ENCODE measurements at places on chromosomes 13 and 19. TPM values are rescaled to one million over a fixed set of nuclear protein-coding genes. Genes with fewer than 3 reads are reported as not detected.

GRCh38 chr13:113769106-113769505 is 10.1 kb downstream of the TMEM255B start:
- no peak for DNase-seq

GRCh38 chr13:110312339-110313031 is 5.4 kb downstream of the COL4A2 start:
- DNase-seq = no peak

DNA sequence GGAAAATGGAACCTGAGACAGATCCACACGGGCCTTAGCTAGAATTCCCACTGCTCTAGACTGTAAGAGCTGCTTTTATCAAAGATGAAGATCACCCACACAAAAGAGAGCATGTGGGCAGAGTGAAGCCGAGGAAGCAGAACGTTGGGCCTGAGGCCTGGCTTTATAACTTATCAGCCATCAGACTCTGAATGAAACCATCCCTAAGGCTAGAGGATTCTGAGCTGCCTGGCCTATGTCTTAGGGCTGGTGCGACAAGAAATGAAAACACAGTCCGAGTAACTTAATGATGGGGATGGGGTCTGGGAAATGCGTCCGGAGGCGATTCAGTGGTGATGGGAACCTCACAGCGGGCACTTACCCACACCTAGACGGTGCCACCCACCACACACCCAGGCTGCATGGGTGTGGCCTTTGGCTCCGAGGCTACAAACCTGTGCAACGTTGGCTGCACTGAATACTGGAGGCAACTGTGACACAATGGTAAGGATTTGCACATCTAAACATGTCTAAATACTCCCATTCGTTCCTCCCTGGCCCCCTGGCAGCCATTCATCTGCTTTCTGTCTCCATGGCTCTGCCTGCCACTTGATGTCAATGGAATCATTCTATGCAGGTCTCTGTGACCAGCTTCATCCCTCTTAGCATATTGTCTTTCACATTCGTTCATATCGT is 62.0 kb downstream of the SLC15A1 start:
- no peak for DNase-seq

DNA sequence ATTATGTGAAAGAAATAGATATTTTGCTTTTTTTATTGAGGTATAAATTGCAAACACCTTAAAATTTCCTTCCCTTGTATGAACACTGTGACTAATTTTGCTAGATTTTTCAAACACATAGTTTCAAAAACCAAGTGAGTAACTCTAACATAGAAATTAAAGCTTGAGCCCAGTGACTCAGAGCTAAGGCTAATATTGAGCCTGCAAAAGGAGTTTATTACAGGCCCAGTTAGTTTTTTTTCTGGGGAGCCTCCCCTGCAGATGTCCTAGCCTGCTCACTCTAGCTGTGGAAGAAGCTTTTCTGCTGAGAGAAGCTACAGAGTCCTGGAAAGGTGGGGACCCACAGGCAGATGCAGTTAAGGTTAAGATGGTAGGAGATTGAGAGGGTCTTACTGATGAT is 3.4 kb downstream of the ZNF430 start:
- DNase-seq = no peak

PCDH20 gene
- total RNA-seq = 10.4 TPM

GRCh38 chr19:49507803-49508494 is 4.5 kb upstream of the FCGRT start:
- no peak for DNase-seq

GRCh38 chr19:4730740-4731171 is 7.1 kb upstream of the DPP9 start:
- DNase-seq = no peak

DNA sequence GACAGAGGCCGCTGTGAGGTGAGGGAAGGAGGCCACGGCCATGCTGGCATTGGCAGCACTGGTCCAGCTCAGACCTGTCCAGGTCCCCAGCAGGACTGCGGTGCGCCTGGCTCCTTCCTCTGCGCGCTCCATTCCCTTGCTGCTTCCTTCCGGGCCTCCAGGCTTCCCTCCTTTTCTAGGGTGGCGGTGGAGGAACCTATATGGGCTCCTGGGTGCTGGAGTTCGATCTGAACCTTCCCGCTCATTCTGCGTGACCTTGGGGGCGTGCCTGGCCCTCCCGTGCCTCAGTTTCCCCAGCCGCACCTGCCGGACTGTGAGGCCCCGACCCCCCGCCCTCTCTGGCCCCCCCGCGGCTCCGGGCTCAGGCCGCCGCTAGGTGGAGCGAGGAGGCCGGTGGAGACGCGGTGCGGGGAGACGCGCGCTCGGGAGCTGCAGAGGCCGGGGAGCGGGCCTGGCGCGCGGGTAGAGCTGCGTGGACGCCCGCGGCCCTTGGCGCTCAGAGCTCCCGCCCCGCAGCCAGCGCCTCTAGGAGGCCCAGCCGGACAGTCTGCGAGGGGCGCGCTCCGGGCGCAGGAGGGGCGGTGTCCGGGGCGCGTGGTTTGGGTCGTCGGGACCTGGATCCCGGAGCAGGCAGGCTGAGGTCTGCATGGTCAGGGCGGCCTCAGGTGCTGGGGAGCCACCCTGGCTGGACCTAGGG is 29.9 kb downstream of the EFNA2 start:
- peak; percentile 83 for DNase-seq

DNA sequence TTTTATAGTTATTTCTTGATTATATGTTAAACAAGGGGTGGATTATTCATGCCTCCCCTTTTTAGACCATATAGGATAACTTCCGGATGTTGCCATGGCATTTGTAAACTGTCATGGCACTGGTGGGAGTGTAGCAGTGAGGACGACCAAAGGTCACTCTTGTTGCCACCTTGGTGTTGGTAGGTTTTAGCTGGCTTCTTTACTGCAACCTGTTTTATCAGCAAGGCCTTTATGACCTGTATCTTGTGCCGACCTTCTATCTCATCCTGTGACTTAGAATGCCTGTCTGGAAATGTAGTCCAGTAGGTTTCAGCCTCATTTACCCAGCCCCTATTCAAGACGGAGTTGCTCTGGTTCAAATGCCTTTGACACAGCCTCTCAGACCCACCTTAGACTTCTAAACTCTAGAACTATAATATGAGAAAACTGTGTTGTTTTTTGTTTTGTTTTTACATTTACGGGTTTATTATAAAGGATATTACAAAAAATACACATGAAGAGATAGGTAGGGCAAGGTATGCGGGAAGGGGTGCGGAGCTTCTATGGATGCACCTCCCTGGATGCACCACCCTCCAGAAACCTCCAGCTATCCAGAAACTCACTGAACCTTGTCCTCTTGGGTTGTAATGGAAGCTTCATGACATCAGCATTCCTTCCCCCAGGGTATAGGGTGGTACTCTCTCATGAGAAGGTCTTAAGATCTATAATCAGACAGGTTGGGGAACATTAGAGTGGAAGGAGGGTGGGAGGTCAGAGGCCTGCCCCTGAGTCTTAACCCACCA is 15.8 kb upstream of the SPRYD7 start:
- DNase-seq = no peak

Measured in dorsolateral prefrontal cortex (tissue), 122 donors.